ENCODE measurements at places on chromosomes 6 and 20.

- DNase-seq = no peak
Measured at GRCh38 chr20:60062431-60063047, 104.3 kb downstream of the CDH26 start.

- no peak for DNase-seq
Measured at GRCh38 chr6:151010071-151010470, 144.6 kb downstream of the MTHFD1L start.

- no peak for DNase-seq
Measured at GRCh38 chr6:166335378-166336302, 6.7 kb downstream of the SFT2D1 start.

DNA sequence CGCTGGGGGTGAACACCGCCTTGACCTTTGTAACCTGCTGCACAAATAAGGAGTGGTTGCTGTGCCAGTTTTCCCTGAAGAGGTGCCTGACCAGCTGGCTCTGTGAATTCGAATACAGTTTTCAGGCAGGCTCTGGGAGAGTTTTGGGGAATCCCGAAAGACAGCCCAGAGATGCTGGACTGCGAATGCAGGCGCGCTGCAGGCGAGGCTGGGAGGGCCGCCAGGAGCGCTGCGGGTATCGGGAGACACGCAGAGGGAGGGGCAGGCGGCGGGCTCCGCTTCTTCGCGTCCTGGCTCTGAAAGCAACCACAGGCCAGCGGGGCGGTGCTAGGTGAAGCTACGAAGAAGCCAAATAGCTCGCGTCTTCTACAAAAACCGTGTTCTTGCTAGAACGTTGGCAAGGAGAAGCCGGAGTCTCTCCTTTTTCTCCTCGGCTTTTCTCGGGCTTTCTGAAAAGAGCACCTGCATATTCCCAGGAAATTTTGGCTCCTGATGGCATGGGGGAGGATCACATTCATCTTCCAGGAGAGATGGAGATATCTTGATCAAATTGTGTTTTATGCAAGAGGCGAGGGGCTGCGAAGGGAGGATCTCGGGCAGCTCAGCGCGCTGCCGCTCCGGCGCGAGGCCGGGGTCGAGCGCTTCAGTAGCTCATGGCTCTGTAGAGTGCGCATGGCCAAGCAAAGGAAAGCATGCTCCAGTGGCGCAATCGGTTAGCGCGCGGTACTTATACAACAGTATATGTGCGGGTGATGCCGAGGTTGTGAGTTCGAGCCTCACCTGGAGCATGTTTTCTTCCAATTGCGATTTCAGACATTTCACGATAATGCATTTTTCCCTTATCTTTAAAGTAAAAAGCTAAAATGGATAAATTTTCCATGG lies 158.1 kb upstream of the ZNF184 start:
- no peak for DNase-seq

- DNase-seq = no peak
Measured at GRCh38 chr6:37655666-37656065, 42.0 kb downstream of the MDGA1 start.

DNA sequence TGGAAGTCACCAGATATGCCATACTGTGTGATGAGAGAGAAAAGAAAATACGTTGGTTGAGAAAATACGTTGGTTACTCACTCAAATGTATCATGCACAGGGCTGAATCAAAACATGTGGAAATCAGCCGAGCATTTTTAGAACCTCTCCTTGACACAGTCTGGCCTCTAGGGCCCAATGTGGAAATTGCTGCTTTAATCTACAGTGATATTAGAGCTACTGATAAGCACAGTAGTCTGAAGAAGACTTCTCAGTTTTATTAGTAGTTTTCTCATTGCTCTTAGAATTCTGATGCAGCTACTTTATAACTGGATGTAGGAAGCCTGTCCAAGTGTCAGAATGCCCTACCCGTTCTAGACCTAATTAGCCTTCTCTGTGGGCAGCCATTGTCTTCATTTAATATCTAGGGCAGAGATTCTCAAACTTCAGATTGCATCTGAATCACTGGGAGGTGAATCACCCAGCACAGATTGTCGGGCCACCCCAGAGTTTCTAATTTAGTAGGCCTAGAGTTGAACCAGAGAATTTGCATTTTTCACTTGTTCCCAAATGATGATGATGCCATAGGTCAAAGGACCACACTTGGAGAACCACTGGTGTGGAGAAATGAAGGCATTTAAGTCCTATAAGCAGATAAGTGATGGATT lies 229.1 kb downstream of the PLCB1 start:
- no peak for DNase-seq

- DNase-seq = no peak
Measured at GRCh38 chr20:33320006-33320405, 37.0 kb downstream of the BPIFB1 start.

DNA sequence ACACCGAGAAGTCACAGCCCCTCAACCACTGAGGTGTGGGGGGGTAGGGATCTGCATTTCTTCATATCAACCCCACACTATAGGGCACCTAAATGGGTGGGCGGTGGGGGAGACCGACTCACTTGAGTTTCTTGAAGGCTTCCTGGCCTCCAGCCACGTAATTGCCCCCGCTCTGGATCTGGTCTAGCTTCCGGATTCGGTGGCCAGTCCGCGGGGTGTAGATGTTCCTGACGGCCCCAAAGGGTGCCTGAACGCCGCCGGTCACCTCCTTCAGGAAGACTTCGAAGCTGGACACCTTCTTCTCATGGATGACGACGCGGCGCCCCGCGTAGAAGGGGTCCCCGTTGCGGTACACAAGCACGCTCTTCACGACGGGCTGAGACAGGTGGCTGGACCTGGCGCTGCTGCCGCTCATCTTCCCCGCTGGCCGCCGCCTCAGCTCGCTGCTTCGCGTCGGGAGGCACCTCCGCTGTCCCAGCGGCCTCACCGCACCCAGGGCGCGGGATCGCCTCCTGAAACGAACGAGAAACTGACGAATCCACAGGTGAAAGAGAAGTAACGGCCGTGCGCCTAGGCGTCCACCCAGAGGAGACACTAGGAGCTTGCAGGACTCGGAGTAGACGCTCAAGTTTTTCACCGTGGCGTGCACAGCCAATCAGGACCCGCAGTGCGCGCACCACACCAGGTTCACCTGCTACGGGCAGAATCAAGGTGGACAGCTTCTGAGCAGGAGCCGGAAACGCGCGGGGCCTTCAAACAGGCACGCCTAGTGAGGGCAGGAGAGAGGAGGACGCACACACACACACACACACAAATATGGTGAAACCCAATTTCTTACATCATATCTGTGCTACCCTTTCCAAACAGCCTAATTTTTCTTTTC lies at the start of gene DCDC2:
Gene DCDC2, minus strand, starts transcription at position 724 of the 883 bp plus-strand sequence. Its CDS starts 309 bp downstream, at position 415.
- peak; percentile 94 for DNase-seq

DNA sequence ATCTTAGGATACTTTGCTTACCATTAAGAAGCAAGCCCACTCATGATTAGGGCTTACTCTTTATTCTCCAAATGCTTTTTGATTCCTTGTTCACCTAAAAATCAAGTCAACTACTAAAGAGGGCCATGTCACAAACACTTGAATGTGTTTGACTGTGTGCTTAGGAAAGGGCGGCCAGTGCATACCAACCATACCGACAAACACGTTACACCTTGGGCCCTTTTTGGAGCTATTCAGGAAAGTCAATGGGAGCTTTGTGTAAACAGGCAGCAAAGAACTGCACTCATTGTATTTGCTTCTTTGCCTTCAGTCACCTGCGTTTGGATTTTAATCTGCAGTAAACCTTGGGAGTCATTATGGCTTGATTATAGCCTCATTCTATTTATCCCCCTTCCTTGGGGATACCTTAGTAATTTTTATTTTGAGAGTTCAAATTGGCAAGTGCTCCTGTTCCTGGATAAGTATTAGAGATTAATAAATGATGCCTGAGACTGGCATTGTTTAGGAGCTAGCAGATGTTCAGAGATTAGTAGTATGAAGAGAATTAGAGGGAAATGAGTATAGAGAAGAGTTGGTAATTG lies 102.6 kb upstream of the HDGFL1 start:
- DNase-seq = no peak

DNA sequence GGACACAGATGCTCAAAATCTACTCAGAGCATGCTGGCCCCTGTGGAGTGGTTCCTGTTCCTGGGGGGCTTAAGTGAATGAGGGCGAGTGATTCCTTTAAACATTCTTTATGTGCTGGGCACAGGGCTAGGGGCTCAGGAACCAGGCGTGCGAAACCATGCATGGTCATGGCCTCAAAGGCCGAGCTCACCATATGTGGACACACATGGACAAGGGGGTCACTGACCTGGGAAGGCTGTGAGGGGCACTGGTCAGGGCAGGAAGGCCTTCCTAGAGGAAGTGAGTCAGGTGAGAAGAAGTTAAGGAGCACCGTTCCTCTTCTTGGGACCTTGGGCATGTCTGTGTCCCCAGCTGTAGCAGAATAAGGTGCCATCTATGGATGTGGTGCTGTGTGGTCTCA lies 74.6 kb upstream of the BHLHE23 start:
- DNase-seq = peak; percentile 13

DNA sequence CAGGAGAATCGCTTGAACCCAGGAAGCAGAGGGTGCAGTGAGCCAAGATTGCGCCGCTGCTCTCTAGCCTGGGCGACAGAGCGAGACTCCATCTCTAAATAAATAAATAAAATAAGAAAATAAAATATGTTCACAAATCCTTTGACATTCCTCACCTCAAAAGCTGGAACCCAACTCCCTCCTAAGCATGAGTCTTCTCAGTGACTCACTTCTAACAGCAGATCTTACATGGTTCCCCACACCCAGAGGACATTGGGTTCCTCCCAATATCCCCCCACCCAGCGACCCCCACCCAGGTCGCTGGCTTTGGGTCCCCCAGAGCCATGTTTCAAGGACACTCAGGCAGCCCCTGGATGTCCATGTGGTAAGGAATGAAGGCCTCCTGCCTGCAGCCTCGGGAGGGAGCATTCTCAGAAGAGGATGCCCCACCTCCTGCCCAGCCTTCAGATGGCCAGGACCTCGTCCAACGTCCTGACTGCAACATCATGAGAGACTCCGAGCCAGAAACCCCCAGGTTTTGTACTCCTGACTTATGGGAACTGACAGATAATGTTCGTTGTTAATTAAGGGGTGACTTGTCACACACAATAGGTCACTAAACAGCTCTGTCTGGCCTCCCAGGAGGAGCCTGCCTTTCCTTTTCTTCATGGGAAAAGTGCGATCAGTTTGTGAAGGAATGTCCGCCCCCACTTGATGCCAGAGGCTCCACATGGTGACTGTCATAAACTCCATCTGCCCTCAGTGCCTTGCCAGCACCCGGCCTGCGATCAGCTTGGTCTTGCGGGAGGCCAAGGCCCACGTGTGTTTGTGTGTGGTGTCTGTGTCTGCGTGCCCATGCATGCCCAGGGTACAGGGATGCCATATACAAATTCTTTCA lies 10.1 kb upstream of the GMEB2 start:
- DNase-seq = no peak

DNA sequence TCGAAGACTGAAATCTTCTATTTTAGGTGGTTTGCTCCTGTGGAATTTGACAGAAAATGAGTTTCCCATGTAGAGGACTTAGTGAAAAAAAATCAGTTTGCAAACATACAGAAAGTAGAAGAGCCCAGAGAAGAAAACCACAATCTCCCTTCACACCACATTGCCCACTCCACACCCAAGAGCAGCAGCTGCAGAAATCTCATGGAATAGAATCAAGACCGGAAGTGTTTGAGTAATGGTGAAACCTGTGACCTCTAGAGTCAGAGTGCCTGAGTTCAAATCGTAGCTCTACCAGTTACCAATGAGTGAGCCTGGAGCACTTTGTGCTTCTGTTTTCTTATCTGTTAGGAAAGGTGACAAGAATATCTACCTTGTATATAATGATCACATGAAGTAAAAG lies 4.6 kb downstream of the SIRPG start:
- DNase-seq = no peak

DNA sequence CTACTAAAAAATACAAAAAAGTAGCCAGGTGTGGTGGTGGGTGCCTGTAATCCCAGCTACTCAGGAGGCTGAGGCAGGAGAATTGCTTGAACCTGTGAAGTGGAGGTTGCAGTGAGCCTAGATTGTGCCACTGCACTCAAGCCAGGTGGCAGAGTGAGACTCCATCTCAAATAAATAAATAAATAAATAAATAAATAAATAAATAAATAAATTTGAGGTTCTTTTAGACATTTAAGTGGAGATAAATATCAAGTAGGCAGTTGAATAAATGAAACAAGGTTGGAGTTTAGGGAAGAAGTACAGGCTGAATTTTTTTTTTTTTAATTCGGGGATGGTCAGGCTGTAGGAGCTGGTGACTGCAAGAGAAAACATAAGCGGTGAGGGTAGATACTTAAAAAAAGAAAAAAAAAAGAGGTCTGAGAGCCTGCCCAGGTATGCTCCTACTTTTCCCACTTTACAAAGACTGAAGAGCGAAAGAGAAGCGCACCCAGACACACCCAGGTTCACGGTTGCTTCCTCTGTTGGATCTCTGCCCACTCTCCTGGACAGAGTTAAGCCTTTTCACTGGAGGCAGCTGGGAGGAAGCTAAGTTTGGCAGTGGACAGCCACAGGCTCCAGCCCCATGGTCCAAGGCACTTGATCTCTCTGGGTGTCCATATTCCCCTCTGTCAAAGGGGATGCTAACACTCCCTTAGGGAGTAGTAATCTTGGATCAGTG lies 100.9 kb upstream of the PRDM1 start:
- DNase-seq = no peak
